ENCODE measurements at places on chromosomes 12 and 14.

DNA sequence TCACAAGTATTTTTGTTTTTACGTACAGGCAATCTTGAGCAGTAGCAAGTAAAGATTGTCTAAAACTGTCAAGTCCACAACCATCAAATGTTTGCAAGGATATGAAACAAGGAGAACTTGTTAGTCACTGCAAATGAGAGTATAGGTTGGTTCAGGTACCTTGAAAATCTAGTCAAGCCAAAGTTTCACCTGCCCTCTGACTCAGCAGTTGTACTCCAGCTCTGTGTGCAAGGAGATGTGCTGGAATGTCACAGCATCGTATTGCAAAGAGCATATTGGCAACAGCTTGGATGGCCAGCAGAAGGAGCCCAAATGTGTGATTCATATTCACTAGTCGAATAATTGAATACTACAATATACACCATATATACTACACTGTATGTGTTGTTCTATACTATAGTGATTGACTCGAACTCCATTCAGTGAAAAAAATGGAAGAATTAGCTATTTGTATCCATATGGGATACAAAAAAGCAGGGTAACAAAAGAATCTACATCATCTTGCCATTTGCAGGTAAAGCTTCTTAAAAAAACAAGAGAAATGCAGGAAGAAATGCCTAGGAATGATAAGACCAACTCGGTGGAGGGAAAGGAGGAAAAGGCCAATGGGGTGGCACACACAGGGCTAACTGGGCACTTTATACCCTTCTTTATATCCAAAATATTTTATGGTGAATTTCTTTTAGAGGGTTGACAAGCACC, 44.0 kb downstream of the EID3 start:
- no peak for DNase-seq

- no peak for DNase-seq
These were observed 79.1 kb upstream of the BCL2L14 start for GRCh38 chr12:11991604-11992003.

DNA sequence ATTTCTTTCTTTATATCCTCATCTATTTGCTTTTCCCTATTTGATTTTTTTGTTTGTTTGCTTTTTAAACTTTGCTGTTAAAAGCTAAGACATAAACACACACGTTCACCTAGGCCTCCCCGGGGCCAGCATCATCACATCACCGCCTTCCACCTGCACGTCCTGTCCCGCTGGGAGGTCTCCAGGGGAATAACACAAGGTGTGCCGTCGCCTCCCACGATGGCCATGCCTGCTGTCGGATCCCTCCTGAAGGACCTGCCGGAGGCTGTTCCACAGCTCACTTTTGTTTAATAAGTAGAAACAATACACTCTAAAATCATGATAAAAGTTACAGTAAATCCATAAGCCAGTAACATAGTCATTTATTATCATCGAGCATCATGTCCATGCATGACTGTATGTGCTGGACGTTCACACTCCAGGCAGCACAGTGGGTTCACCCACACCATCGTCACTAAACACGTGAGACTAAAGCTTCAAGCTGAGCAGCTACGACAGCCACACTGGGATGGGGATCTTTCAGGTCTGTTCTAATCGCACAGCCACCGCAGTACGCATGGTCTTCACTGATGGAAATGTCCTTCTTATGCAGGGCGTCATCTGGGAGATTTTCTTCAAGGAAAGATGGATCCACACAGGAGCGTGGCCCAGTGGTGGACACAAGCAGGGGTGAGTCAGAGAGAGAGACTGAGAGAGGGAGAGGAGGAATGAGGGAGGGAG, 3.6 kb downstream of the RIMBP2 start:
- DNase-seq = peak; percentile 36

GRCh38 chr14:54774824-54775223, 127.8 kb downstream of the GCH1 start:
- peak; percentile 68 for DNase-seq

DNA sequence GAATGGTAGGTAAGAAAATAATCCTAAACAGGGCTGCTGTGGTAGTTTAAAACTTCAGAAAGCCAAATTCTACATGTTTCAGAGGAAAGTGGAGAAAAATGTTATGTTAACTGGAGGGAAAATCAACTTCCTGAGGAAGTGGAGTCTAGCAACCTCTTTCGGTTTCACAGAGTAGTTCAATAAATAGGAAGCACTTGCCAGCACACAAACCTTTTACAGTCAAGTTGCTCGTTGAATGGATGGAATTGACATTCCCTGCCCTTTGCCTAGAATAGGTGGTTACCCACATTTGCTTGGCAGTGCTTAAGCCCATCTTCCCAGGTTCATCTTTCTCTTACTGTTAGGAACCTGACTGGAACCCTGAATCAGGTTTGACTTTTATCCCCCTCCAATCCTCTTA, 15.9 kb downstream of the ANKRD13A start:
- no peak for DNase-seq

- no peak for DNase-seq
These were observed 625.4 kb upstream of the LRFN5 start for GRCh38 chr14:40981247-40981646.

GRCh38 chr12:115700896-115701465, 576.5 kb downstream of the MED13L start:
- no peak for DNase-seq

DNA sequence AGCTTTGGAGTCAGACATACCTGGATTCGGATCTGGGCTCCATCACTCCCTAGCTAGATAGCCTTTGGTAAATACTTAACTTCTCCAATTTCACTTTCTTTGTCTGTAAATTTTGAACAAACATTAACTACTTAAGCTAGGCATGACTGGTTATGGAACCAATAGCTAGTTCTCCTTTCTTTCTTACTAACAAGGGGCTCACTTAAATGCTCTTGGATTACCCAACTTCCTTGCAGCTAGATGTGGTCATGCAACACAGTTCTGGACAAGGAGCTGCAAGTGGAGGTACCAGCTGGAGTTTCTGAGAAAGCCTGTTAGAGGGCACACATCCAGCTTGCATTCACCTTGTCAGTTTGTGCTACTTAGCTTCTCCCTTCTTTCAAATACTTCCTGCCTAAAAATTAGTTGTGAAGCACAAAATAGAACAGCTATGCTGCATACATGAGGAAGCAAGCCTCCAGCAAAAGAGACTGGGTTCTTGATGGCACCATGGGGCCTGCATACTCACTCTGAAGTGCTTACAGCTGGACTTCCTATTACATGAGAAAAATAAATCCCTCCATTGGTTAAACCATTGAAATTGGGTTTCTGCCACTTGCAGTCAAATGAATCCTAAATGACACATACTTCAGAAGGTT, 210.1 kb upstream of the EEA1 start:
- no peak for DNase-seq
